NCI-H748 treated with DMSO at 0.1 percent for 48 hours (cell line): ENCODE measurements at places on chromosomes 7 and 10.

DNA sequence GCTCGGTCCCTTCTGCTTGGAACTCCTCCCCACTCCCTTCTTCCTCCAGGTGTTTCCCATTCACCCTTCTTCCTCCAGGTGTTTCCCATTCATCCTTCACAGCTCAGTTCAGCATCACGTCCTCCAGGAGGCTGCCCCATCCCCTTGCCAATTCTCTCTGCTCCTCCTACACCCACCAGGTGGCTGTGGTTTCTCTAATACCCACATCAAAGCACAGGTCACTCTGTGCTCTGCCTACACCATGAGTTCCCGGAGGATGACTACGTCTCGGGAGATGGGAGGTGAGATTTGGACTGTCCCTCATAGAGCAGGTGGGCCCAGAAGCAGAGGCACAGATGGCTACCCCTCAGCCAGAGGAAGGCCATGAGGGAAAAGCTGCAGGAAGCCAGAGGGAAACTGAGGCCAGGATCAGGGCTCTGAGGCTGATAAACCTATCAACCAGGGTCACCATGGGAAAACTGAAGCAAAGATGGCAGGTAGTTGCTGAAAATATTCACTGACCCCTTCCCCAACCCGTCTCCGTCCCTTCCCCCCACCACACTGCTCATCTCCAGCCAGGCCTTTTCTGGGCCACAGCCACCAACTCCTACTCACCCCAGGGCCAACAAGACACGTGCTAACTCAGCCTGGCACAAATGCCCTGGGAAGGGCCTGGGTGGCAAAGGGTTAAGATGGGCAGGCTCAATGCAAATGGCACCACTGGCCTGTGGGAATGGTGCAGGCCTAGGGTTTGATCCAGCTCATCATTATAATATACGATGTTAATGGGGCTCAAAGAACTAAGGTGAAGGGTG, 56.6 kb upstream of the CPXM2 start:
- DNase-seq: no peak

- DNase-seq: no peak
These were observed 28.1 kb downstream of the ATE1 start for GRCh38 chr10:121899727-121900126.

DNA sequence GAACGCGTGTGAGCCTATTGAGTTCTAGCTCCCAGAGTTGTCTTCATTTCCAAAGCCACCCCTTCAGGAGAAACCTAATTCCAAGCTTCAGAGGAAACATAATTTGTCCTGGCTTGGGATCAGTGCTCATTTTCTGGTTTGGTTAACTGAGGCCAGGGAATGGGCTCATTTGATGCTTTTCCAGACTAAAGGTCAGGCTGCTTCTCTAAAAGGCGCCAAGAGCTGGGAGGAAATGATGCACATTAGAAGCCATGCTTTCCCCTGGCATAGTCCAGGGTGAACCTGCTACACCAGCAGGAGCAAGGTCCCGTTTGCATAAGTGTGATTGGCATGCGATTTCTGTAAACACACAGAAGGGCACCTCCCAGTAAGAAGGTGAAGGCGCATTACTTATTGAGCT, 435.0 kb downstream of the GALNT17 start:
- no peak for DNase-seq

- DNase-seq: no peak
These were observed 9.7 kb downstream of the DRGX start for GRCh38 chr10:49385939-49386922.

DNA sequence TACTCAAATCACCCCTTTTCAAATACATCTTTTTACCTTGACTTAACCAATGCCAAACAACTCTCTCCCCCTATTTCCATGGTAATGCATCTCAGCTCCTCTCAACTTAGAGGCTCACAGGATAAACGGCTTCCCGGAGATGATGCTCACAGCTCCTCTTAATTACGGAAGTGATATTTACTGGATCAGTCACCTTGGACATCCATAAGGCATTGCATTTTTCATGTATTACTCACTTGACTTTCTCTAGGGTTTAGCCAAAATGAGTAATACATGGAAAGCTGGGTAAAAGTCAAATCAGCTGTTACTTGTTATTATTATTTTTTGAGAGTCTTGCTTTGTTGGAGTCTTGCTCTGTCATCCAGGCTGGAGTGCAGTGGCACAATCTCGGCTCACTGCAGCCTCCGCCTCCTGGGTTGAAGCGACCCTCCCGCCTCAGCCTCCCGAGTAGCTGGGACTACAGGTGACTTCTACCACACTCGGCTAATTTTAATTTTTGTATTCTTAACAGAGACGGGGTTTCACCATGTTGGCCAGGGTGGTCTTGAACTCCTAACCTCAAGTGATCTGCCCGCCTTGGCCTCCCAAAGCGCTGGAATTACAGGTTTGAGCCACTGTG, 73.3 kb upstream of the RHEB start:
- no peak for DNase-seq

GRCh38 chr10:110269374-110270318, 35.1 kb downstream of the SMNDC1 start:
- no peak for DNase-seq

DNA sequence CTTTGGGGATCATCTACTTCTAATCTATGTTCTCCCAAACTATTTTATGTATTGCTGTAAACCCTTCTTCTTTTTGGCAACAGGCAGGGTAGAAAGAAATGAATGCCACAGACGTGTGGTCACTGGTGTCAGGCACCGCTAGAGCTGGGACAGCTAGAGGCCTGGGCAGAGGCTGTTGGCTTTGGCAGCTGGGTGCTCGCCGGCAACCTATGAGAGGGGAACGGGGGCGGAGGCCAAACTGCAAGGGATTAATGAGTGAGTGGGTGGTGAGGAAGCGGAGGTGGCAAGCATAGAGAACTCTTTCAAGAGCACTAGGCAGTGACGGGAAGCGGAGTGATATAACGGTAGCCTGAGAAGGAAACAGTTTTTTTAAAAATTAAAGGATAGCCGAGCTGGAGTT, 78.5 kb downstream of the CREB5 start:
- no peak for DNase-seq

DNA sequence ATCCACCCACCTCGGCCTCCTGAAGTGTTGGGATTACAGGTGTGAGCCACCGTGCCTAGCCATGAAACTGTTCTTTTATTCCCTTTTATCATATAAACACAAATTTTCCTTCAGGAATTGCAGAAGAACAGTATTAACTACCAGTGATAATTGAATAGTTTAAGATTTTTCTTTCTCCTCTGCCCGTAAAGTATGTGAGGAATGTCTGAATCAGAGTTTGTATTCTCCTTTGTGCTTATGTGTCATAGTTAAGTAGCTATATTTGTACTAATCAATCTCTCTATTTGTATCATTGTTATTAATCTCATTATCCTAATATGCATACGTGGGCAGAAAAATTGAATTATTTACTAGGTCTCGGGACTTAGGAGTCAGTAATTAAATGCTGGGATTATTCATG, 83.6 kb downstream of the ZNF277 start:
- no peak for DNase-seq

DNA sequence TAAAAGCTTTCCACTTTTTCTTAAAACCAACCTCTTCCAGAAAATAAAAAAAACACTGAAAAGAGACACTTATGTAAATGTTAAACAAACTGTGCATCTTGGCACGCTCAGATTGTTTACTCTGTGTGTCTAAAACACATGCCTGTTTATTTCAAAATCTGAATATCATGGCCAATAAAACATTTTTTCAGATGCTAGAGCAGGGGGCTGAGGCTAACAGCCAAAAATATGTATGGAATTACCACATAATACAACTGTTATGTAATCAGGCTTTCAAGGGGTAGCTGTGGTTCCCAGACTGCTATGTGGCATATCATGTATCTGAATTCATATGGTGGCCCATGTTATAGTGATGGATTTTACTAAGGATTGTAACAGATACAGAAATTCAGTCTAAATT, 130.4 kb downstream of the HIBADH start:
- DNase-seq: no peak

DNA sequence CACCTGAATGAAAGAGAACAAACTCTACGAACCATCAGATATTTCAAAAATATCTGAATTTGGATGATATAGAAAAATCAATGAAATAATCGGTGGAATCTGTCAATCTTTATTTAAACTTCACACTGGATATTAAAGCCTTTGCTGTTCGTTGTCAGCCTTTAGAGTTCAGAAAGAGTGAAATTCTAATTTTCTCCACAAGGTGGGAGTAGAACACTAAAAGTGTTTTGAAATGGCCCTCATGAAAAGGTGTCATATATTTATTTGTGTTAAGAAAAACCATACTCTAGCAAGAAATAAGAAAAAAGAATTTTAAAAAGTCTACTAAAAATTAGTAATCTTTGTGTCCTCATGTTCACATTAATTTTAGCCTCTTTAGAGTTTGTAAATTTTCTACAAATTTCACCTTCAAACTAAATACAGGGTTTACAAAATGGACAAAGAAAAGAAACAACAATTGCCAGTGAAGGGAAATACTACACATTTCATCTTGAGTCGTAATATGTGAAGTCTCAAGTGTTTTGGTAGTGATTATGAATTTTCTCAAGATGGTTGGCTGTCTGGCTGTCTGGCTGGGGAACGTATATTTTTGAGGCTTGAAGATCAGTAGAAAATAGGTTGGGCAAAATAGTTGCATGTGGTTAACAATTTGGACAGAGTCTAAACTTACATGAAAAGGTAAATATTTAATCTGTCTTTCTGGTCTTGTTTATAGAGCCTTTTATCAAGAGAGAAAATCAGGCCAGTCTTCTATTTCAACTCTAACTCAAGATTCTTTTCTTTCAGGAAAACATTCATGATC, 43.7 kb downstream of the DNAJB9 start:
- DNase-seq: peak; percentile 28

GRCh38 chr7:7122701-7123281, 59.6 kb upstream of the C1GALT1 start:
- no peak for DNase-seq
